ENCODE measurements at places on chromosomes 16 and 17. TPM values are rescaled to one million over a fixed set of nuclear protein-coding genes. Genes with fewer than 3 reads are reported as not detected.

DNA sequence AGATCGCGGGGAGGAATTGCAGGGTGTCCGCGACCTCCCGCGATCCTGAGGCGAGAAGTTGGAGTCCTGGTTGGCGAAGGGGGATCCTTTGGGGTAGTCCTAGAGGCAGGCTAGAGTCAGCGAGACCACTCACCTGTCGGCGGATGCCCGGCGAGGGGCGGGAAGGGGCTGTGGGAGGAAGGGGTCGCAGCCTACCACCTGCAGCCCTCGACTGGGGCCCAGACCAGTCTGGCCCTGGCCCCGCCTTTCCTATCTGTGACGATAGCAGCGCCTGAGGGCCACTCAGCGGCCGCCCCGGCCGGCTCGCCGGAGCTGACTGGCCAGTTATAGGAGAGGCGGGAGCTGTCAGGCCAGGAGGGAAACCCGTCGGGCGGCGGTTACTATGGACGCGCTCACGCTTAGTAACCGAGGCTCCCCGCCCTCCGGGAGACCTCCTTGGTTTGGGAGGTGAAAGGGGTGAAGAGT is at the start of gene TEKT3:
TEKT3 (minus strand) TSS at position 213 of the 465 bp plus-strand sequence. CDS start 10,012 bp downstream, outside the sequence.
- H3K4me1 ChIP-seq: peaks cover 6% of the 10 kb centered on the region
- H3K27ac ChIP-seq: peak within 1 kb of the TSS; percentile 6
- peak; percentile 83 for DNase-seq
- H3K4me3 ChIP-seq: peak within 1 kb of the TSS; percentile 94
- H3K27me3 ChIP-seq: peaks cover 37% of the 10 kb centered on the region
- no peaks in the 10 kb centered on the region for H3K36me3 ChIP-seq

DNA sequence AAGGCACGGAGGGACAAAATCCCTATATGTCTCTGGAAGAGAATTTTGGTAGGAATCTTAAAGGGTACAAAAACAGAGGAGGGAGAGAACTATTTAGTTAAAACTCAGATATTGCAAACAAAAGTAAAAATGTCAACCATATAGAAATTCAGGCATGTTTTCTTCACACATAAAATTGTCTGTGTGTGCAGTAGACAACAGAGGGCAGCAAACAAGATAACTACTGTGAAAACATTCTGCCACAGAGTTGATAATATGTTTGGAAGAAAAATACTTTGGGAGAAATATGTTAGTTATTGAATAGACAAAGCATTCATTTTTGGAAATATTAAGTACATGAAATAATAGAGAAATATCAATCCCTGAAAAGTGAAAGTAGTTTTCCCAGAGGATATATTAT is 56.2 kb downstream of the SNX11 start:
- no peaks in the 10 kb centered on the region for H3K36me3 ChIP-seq
- peaks cover 67% of the 10 kb centered on the region for H3K4me1 ChIP-seq
- no peaks in the 10 kb centered on the region for H3K27me3 ChIP-seq
- DNase-seq: no peak
- H3K4me3 ChIP-seq: no peak overlapping the region
- H3K27ac ChIP-seq: peak overlapping the region; percentile 70

DNA sequence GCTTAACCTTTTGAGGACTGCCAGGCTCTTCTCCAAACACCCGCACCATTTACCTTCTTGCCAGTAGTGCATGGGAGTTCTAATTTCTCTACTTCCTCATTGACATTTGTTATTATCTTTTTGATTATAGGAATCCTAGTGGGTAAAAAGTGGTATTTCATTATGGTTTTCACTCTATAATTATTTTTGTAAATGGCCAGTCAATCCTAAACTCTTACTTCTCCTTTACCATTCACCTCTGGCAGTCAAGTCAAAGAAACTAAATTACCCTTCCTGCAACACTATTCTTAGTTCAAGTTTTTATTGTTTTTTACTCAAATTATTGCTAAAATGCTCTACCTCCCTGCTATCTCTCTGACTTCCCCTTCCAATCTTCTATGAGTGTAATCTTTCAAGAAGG is 29.8 kb upstream of the ANKFY1 start:
- H3K27ac ChIP-seq: no peak overlapping the region
- H3K4me1 ChIP-seq: peaks cover 15% of the 10 kb centered on the region
- no peak for DNase-seq
- peaks cover 3% of the 10 kb centered on the region for H3K36me3 ChIP-seq
- no peaks in the 10 kb centered on the region for H3K27me3 ChIP-seq

The RAB37 gene
- total RNA-seq: 3.2 TPM

The EXOC3L1 gene
- total RNA-seq: not detected

The PRR35 gene
- not detected for total RNA-seq

GRCh38 chr16:4882000-4882632 is 34.8 kb downstream of the UBN1 start:
- no peaks in the 10 kb centered on the region for H3K27me3 ChIP-seq
- H3K36me3 ChIP-seq: peaks cover 40% of the 10 kb centered on the region
- no peaks in the 10 kb centered on the region for H3K4me1 ChIP-seq
- no peak overlapping the region for H3K4me3 ChIP-seq
- DNase-seq: no peak

DNA sequence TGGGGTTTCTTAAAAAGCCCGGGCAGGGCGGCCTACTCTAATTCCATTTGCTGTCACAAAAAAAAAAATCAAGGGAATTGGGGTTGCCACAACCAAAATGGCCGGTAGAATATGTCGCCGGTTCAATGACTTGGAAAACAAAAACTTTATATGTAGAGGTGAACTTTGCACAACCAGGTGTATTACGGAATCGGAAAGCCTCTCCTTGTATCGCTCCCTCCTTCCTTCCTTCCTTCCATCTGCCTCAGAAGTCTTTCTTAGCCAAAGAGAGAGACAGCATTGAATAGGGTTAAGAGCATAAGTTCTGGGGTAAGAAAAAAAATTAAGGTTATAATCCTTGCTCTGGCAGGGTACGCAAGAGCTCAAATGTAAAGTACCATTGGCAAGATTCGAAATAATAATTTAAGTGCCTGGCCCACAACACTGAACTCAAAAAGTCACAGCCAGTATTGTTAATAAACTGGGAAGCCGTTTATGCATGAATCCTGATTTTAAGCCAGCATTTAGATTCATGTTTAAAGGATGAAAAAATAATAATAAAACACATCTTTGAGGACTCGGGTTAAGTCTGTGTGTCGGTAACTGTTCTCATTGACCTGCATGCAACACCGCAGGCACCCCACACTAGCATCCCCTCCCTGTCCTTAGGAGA is 522 bp upstream of the GLG1 start:
- H3K4me1 ChIP-seq: peaks cover 30% of the 10 kb centered on the region
- DNase-seq: no peak
- no peaks in the 10 kb centered on the region for H3K27me3 ChIP-seq
- H3K4me3 ChIP-seq: peak overlapping the region; percentile 83
- peak overlapping the region; percentile 96 for H3K27ac ChIP-seq

- H3K36me3 ChIP-seq: no peaks in the 10 kb centered on the region
- no peak overlapping the region for H3K4me3 ChIP-seq
- H3K27me3 ChIP-seq: no peaks in the 10 kb centered on the region
- no peaks in the 10 kb centered on the region for H3K4me1 ChIP-seq
Measured at GRCh38 chr17:53472586-53472985, 350.1 kb upstream of the KIF2B start.

DNA sequence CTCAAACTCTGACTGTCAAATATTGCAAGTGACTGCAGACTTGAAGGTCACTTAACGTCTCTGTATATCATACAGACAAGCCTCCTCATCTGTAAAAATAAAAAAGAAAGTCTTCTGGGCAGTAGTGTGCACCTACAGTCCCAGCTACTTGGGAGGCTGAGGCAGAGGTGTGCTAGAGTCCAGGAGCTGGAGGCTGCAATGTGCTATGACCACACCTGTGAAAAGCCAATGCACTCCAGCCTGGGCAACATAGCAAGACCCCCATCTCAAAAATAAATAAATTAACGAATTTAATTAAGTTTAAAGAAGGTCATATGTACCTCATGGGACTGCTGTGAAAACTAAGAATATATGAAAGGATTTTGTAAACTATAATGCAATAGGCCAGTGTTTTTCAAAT is 35.0 kb upstream of the C17orf78 start:
- no peak overlapping the region for H3K27ac ChIP-seq
- H3K36me3 ChIP-seq: peaks cover 11% of the 10 kb centered on the region
- peaks cover 4% of the 10 kb centered on the region for H3K4me1 ChIP-seq

- H3K4me3 ChIP-seq: no peak overlapping the region
- H3K27me3 ChIP-seq: no peaks in the 10 kb centered on the region
- no peak for DNase-seq
- H3K36me3 ChIP-seq: peaks cover 10% of the 10 kb centered on the region
Measured at GRCh38 chr17:78390241-78391050, 12.0 kb downstream of the PGS1 start.

- DNase-seq: no peak
- no peaks in the 10 kb centered on the region for H3K36me3 ChIP-seq
- H3K4me3 ChIP-seq: no peak overlapping the region
- peaks cover 12% of the 10 kb centered on the region for H3K4me1 ChIP-seq
- H3K27me3 ChIP-seq: peaks cover 51% of the 10 kb centered on the region
Measured at GRCh38 chr17:45426561-45426960, 6.1 kb downstream of the ARHGAP27 start.

GRCh38 chr17:58452738-58453137 is 35.4 kb upstream of the RNF43 start:
- no peak overlapping the region for H3K4me3 ChIP-seq
- H3K27ac ChIP-seq: no peak overlapping the region
- H3K4me1 ChIP-seq: no peaks in the 10 kb centered on the region
- H3K36me3 ChIP-seq: no peaks in the 10 kb centered on the region
- H3K27me3 ChIP-seq: no peaks in the 10 kb centered on the region

- H3K27me3 ChIP-seq: peaks cover 7% of the 10 kb centered on the region
- no peak overlapping the region for H3K4me3 ChIP-seq
- H3K27ac ChIP-seq: no peak overlapping the region
- H3K4me1 ChIP-seq: peaks cover 10% of the 10 kb centered on the region
- H3K36me3 ChIP-seq: peaks cover 2% of the 10 kb centered on the region
Measured at GRCh38 chr17:20154286-20155000, 145.3 kb downstream of the SPECC1 start.

- H3K4me3 ChIP-seq: peak overlapping the region; percentile 81
- DNase-seq: no peak
Measured at GRCh38 chr16:4800290-4801041, 2.0 kb downstream of the ROGDI start.

The ERBB2 gene
- total RNA-seq: 152 TPM

The ENPP7 gene
- not detected for total RNA-seq

- H3K4me3 ChIP-seq: no peak overlapping the region
- no peak overlapping the region for H3K27ac ChIP-seq
- H3K36me3 ChIP-seq: no peaks in the 10 kb centered on the region
- peaks cover 8% of the 10 kb centered on the region for H3K4me1 ChIP-seq
- peaks cover 77% of the 10 kb centered on the region for H3K27me3 ChIP-seq
Measured at GRCh38 chr17:49227436-49228261, 2.9 kb downstream of the PHOSPHO1 start.

- no peaks in the 10 kb centered on the region for H3K36me3 ChIP-seq
- DNase-seq: no peak
- H3K27me3 ChIP-seq: peaks cover 8% of the 10 kb centered on the region
- H3K4me1 ChIP-seq: peaks cover 9% of the 10 kb centered on the region
- no peak overlapping the region for H3K4me3 ChIP-seq
Measured at GRCh38 chr17:4785311-4786105, 656 bp downstream of the VMO1 start.

- H3K27me3 ChIP-seq: no peaks in the 10 kb centered on the region
- H3K27ac ChIP-seq: no peak overlapping the region
- H3K4me3 ChIP-seq: no peak overlapping the region
- H3K4me1 ChIP-seq: no peaks in the 10 kb centered on the region
- DNase-seq: no peak
Measured at GRCh38 chr16:287298-287811, 4.4 kb downstream of the PDIA2 start.

DNA sequence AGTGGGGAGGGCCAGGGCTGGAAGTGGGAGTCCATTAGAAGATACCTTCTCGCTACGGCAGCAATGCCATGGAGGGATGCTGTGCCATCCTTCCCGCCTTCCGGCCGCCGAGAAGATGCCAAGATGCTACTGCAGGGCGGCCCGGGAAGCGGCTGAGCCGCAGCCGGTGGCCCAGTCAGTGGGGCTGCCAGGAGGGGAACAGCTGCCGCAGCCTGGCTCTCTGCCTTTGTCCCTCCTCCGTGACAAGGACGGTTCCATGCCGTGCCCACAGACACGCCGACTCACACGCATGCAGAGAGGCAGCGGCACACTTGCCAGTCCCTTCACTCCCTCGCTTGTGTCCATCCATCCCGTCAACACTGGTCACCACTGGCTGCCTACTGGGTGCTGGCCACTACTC is 20.2 kb upstream of the NCBP3 start:
- H3K4me3 ChIP-seq: no peak overlapping the region
- DNase-seq: no peak
- H3K36me3 ChIP-seq: peaks cover 1% of the 10 kb centered on the region
- no peaks in the 10 kb centered on the region for H3K4me1 ChIP-seq
- no peaks in the 10 kb centered on the region for H3K27me3 ChIP-seq
- H3K27ac ChIP-seq: no peak overlapping the region

DNA sequence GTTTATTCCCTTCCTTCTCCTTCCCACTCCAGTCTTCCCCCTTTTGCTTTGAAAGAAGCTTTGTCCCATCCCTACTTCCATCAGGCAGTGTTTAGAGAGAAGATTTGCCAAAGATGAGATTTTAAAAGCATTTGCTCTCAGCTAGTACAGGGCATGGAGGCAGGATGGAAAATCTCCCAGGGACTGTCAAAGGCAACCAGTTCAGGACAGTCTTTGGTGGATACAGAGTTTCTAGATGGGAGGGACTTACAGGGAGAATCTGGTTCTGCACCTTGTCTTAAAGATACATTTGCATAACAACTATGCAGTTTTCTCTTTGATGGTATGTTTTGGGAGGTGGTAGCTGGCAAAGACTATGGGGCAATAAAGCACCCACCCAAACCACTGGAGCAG is 26.2 kb downstream of the CHD9 start:
- H3K4me1 ChIP-seq: peaks cover 1% of the 10 kb centered on the region
- H3K36me3 ChIP-seq: peaks cover 4% of the 10 kb centered on the region
- no peak for DNase-seq
- H3K4me3 ChIP-seq: no peak overlapping the region
- H3K27ac ChIP-seq: no peak overlapping the region

GRCh38 chr17:48570325-48571023 is 7.7 kb downstream of the HOXB4 start:
- DNase-seq: no peak
- peaks cover 14% of the 10 kb centered on the region for H3K4me1 ChIP-seq
- peak overlapping the region; percentile 63 for H3K27ac ChIP-seq

GRCh38 chr16:21991621-21992020 is 9.3 kb downstream of the PDZD9 start:
- H3K27me3 ChIP-seq: no peaks in the 10 kb centered on the region
- H3K27ac ChIP-seq: no peak overlapping the region
- H3K36me3 ChIP-seq: no peaks in the 10 kb centered on the region
- no peaks in the 10 kb centered on the region for H3K4me1 ChIP-seq
- no peak overlapping the region for H3K4me3 ChIP-seq
